ENCODE measurements at places on chromosomes 12 and 14. TPM values are rescaled to one million over a fixed set of nuclear protein-coding genes. Genes with fewer than 3 reads are reported as not detected.

GRCh38 chr12:77131977-77132490 is 66.7 kb upstream of the E2F7 start:
- DNase-seq = no peak

DNA sequence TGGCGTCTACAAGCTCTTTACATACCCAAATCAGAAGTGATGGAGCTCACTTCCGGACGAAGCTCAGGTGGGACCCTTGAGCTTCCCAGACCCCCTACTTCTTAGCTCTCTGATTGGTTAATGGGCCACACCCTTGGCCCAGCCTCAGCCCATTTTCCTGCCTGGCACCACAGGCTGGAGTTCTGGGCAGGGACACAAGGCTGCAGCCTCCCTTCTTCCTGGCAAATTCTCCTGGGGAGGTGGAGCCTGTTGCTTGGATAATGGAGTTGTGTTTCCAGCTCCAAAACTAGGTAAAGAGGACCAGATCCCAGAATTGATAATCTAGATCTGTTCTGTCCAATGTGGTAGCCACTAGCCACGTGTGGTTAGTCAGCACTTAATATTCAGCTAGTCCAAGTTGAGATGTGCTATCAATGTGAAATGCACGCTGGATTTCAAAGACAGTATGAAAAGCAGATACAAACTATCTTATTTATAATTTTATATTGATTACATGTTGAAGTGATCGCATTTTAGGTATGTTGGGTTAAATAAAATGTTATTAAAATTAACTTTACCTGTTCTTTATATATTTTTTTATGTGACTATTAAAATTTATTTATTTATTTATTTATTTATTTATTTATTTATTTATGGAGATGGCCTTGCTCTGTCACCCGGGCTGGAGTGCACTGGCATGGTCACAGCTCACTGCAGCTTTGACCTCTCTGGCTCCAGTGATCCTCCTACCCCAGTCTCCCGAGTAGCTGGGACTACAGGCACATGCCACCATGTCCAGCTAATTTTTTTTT is 12.6 kb upstream of the FAIM2 start:
- no peak for DNase-seq

GRCh38 chr12:51941011-51941581 is 10.4 kb upstream of the ACVR1B start:
- DNase-seq = no peak

GRCh38 chr12:109988903-109989302 is 7.3 kb downstream of the GIT2 start:
- no peak for DNase-seq

- DNase-seq = no peak
These were observed 251.1 kb upstream of the CAND1 start for GRCh38 chr12:67018105-67018504.

DNA sequence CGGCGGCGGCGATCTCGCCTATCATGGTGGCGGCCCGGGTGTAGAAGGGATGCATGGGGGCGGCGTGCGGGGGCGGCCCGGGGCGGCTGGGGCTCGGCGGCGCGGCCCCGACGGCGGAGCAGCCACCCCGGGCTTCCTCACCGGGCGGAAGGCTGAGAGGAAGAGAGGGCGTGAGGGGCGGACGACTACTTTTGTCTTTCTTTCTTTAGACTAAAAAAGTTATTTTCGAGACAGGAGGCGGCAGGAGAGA is 240 bp downstream of the BTG1 start:
- DNase-seq = no peak

DNA sequence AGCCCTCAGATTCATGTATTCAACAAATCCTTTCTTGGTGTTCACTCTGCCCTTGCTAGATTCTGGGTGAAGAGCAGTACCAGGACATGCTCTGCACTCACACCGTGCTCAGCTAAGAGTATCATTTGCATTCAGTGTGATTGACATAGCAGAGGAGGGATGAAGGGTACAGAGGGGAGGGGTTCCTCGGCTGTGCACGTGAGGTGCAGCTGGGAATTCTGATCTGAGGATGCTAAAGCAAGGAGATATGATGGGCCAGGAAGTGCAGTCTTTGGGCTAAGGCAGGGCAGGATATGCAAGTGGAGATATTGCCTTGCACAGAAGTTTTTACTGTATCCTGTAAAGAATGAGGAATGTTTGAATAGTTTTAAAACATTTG is 108.6 kb downstream of the FGD4 start:
- DNase-seq = no peak

- DNase-seq = no peak
These were observed 131.8 kb downstream of the NPAS3 start for GRCh38 chr14:33070475-33070874.

DNA sequence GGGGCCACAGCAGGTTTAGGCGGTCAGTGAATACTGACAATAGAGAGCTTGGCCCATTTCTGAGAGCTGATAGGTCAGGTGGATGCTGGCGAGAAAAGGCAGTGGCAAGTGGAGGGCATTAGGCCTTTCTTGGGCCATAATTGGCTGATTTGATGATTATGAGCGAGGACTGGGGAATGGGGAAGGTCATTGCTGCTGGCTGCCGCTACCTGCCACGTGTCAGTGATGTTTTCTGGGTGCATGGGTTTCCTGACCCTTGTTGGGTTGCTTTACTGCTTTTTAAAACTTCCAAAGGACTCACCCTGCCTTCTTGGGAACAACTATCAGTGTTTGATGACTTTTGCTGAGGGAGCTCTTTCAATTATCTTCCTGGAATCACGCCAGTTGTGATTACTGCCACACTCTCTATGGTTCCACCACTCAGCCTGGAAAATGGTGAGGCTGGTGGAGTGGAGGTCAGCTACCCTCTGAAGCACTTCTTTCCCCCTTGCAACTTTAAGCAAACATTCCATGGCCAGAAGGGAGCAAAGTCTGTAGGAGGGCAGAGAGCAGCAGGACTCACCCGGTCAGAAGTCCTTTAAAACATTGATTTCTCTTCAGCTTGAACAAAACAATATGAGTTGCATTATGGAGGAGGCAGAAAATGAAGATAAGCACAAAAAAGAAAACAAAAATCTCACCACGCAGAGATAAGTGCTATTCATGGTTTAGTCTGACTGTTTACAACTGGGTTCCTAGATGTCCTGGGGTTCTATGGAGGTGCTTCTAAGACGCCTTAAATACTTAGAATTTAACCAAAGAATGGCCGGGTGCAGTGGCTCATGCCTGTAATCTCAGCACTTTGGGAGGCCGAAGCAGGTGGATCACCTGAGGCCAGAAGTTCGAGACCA is 12.1 kb upstream of the SLC10A1 start:
- no peak for DNase-seq

GRCh38 chr14:77914073-77914721 is 114.3 kb downstream of the ADCK1 start:
- no peak for DNase-seq

DNA sequence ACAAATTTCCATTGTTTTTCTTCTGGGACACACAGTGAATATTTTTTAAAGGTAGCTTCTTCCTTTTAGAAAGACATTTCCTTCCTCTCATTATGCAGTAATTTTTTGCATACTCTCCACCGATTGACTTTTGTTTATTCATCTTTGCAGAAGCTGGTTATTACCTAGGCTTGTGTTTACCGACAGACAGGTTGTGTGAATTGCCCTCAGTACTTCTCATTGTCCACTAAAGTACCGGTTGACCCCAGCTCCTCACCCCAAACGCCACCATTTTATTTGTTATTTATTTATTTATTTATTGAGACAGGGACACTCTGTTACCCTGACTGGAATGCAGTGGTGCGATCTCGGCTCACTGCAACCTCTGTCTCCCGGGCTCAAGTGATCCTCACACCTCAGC is 63.4 kb upstream of the MYL2 start:
- no peak for DNase-seq

Gene SERPINA3
- total RNA-seq = 33.9 TPM

Gene POTEG
- total RNA-seq = not detected

Gene SLC7A7
- 10.0 TPM for total RNA-seq

Gene IFNG-AS1
- not detected for total RNA-seq

Gene CEBPE
- not detected for total RNA-seq

Gene NINJ2
- total RNA-seq = not detected

Gene SPPL3
- total RNA-seq = 22.3 TPM

Gene CCDC177
- total RNA-seq = under 0.01 TPM

Gene CISTR
- total RNA-seq = not detected

Gene ADCY6
- total RNA-seq = 26.2 TPM

Gene HOXC6
- 1.8 TPM for total RNA-seq

All from kidney epithelial cell (primary cell).